ENCODE measurements at places on chromosomes 2 and 18. TPM values are rescaled to one million over a fixed set of nuclear protein-coding genes. Genes with fewer than 3 reads are reported as not detected.

FRZB gene
- total RNA-seq = not detected

G6PC2 gene
- total RNA-seq = not detected

UNC80 gene
- total RNA-seq = not detected

TMX3 gene
- 63.7 TPM for total RNA-seq

ANTXR1 gene
- total RNA-seq = not detected

FLACC1 gene
- total RNA-seq = 1.1 TPM

EFR3B gene
- 0.22 TPM for total RNA-seq

NYAP2 gene
- not detected for total RNA-seq

PDE11A gene
- not detected for total RNA-seq

TRIM43 gene
- total RNA-seq = not detected

SERPINB13 gene
- total RNA-seq = not detected

FAM237A gene
- total RNA-seq = not detected

MREG gene
- 9.2 TPM for total RNA-seq

C2orf66 gene
- 0.42 TPM for total RNA-seq

SCYGR4 gene
- not detected for total RNA-seq

IL1B gene
- total RNA-seq = 0.44 TPM

CNGA3 gene
- total RNA-seq = not detected

TLX2 gene
- total RNA-seq = 1.2 TPM

MEP1B gene
- total RNA-seq = not detected

ELOA2 gene
- not detected for total RNA-seq

IAH1 gene
- total RNA-seq = 78.6 TPM

LDLRAD4 gene
- 34.5 TPM for total RNA-seq

TRIB2 gene
- total RNA-seq = 6.3 TPM

ASXL3 gene
- total RNA-seq = not detected

Measured in activated T-helper 1 cell treated with anti-CD3 and anti-CD28 coated beads, Interleukin-12 subunit alpha, Interleukin-12 subunit beta, Interleukin-2, Interleukin-4 antibody, amounts not matched to agents 30 ng/mL and 10 ng/mL and 1 ng/mL, durations not matched to agents 14 hours and 24 hours and 36 hours (primary cell).